Smooth muscle cell of the brain vasculature (primary cell): ENCODE measurements at places on chromosomes 12 and 14.

DNA sequence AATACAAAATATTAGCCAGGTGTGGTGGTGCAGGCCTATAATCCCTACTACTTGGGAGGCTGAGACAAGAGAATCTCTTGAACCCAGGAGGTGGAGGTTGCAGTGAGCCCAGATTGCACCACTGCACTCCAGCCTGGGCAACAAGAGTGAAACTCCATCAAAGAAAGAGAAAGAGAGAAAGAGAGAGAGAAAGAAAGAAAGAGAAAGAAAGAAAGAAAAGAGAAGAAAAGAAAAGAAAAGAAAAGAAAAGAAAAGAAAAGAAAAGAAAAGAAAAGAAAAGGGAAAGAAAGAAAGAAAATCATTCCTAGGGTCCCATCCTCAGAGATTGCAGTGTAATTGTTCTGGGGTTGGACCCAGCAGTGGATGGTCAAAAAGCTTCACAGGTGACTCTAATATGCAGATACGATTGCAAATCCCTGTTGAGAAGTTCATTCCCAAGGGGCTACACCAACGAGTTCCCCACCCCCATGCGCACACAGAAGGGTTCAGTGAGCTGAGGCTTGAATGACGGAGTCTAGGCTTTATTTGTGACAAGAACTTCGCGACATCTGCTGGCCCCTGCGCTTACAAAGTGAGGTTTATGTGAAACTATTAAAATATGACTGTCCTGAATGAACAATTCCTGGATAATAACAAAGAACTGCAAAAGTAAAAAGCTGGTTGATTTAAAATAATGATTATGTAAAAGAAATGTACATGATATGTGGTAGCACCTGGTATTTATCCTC, 17.4 kb upstream of the RNASE12 start:
- no peak for DNase-seq

DNA sequence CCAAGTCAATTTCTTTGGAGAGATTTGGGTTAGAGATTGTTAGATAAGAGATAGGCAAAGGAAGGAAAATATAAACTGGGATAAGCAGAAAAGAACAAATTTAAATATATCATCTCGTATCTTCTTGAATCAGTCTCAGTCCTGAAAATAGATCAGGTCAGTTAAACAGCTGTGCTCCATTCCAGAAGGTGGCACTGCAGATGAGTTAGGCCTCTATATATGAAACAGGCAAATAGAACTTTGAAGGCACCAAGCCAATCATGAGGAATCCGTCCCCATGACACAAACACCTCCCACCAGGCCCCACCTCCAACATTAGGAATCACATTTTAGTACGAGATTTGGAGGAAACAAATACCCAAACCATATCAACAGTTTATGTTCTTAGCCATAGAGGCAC, 605.5 kb upstream of the USP15 start:
- no peak for DNase-seq

- no peak for DNase-seq
Measured at GRCh38 chr14:31106768-31107167, 80.6 kb upstream of the STRN3 start.

DNA sequence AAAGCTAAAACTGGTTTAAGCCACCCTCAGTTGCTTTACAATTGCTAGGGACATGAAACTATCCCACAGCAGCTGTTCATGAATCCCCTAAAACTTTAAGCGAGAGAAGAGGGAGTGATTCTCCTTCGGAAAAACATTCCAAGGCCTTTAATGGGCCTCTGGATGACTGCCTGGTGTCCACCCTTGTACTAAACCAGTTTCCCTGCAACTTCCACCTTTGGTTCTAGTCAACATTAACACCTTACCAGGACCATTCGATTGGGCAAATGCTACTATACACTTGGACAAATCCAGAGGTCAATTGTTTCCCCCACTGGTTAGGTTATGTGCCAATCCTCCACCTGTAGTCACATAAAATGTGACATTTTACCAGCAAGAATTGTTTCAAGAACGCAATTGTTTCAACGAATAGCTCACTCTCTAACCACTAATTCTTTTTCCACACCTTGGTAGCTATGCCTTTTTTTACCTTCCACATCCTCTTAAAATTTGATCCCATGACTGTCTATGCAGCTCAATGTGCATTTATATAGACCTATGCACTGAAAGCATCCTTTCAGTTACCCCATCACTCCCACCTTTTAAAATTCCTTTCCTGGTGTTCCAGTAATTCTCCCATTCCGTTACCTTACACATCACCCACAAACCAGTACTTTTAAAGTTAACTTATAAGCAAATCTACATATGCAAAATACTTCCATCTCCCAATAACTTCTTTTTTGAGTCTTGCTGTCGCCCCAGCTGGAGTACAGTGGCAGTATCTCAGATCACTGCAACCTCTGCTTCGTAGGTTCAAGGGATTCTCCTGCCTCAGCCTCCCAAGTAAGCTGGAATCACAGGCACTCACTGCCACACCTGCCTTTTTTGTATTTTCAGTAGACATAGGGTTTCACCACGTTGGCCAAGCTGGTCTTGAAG, 3.6 kb downstream of the UBC start:
- DNase-seq, result no peak

- no peak for DNase-seq
Measured at GRCh38 chr14:61526405-61527312, 168.7 kb upstream of the HIF1A start.

- DNase-seq, result no peak
Measured at GRCh38 chr14:77544571-77544970, 46.0 kb upstream of the ISM2 start.

- no peak for DNase-seq
Measured at GRCh38 chr12:118429688-118430383, 53.5 kb downstream of the SUDS3 start.

DNA sequence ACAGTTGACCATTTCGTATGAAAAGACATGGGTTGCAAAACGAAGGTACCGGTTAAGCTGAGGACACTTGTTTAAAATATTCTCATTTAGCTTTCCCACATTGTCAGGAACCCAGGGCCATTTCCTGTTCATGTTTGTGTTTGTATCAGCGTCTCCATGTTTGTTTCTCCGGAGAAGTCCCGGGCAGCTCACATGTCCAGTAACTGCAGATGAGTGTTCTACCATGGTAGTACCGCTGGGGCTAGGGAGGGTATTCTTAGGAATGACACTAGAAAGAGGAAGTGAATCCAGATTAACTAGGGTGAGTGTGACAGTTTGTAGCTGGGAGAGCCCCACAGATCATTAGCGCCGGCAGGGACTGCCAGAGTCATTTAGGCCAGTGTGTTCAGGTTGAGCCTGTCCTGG, 50.0 kb upstream of the EVL start:
- no peak for DNase-seq
